HFFc6 (cell line): ENCODE measurements at places on chromosomes 1 and 21. TPM values are rescaled to one million over a fixed set of nuclear protein-coding genes. Genes with fewer than 3 reads are reported as not detected.

The SYCP1 gene
- total RNA-seq = not detected in 3 replicates

DNA sequence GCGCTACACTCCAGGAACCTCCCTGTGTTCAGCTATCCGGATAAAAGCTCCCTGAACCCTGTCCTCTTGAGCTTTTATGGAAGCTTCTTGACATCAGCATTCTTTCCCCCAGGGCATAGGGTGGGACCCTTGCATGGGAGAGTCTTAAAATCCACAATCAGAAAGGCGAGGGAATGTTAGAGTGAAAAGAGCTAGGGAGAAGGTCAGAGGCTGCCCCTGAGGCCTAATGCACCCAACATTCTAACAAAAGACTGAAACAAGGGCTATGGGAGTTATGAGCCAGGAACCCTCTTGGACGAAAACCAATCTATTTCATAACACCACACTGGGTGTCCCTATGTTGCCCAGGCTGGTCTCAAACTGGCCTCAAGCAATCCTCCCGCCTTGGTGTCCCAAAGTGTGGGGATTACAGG, 36.7 kb downstream of the NEK2 start:
- H3K4me1 ChIP-seq = peaks cover 49% of the 10 kb centered on the region
- H3K4me3 ChIP-seq = no peak overlapping the region
- H3K27ac ChIP-seq = no peak overlapping the region
- H3K27me3 ChIP-seq = peaks cover 4% of the 10 kb centered on the region
- DNase-seq = no peak
- H3K36me3 ChIP-seq = no peaks in the 10 kb centered on the region

- no peak overlapping the region for H3K4me3 ChIP-seq
- H3K27me3 ChIP-seq = peaks cover 17% of the 10 kb centered on the region
- peaks cover 6% of the 10 kb centered on the region; the same call in 1 of the 2 replicates for H3K4me1 ChIP-seq
- no peaks in the 10 kb centered on the region for H3K36me3 ChIP-seq
Measured at GRCh38 chr1:38123356-38124135, 77.0 kb upstream of the POU3F1 start.

- no peak for DNase-seq
- H3K4me3 ChIP-seq = no peak overlapping the region
- peaks cover 1% of the 10 kb centered on the region for H3K27me3 ChIP-seq
- H3K36me3 ChIP-seq = peaks cover 11% of the 10 kb centered on the region
- peaks cover 29% of the 10 kb centered on the region for H3K4me1 ChIP-seq
Measured at GRCh38 chr21:43778469-43779335, 2.6 kb upstream of the CSTB start.

- no peaks in the 10 kb centered on the region; the same call in none of the 2 replicates for H3K27me3 ChIP-seq
- DNase-seq = peak; percentile 46
- no peak overlapping the region for H3K27ac ChIP-seq
- H3K4me1 ChIP-seq = peaks cover 27% of the 10 kb centered on the region
Measured at GRCh38 chr1:64161357-64161941, 42.0 kb upstream of the UBE2U start.

DNA sequence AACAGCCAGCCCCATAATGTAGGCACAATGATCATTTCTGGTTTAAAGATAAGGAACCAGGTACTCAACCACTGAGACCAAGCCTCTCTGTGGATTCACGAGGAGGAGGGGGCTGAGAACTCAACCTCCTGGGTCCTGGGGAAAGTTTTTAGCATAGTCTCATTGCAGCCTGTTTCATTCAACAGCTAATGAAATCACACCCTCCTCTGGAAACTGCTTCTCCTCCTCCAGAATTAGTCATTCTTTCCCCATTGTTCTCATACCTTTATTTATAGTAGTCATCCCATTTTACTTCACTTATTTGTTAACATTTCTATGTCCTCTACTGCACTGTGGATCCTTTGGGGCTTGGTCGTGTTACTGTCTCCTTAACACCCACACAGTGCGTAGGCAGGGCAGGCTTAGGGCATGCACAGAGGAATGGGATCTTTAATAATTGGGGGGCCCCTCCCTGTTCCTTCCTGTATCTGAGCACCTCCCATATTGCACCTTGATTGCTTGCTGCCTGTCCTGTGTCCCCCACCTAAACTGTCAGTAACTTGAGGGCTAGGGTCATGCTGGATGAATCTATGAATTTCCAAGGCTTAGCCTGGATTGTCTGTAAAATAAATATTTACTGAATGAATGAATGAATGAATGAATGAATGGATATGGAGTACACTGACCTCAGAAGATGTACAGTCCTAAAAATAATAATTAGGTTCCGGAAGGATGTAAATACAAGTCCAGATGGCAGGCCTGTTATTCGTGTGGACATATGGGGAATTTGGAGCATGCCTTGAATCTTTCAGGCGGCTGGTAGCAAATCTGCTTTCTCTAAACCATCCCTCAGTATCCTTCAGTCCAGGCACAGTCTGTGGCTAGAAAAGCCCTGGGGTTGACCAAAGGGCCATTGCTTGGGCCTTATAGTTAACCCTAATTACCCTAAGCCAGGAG, 153.8 kb upstream of the HMGB4 start:
- no peaks in the 10 kb centered on the region; the same call in 1 of the 2 replicates for H3K36me3 ChIP-seq
- no peak overlapping the region for H3K4me3 ChIP-seq

GRCh38 chr1:215188302-215188950, 105.9 kb downstream of the KCNK2 start:
- H3K4me3 ChIP-seq = no peak overlapping the region
- no peak overlapping the region for H3K27ac ChIP-seq
- H3K36me3 ChIP-seq = peaks cover 38% of the 10 kb centered on the region
- no peak for DNase-seq
- peaks cover 54% of the 10 kb centered on the region for H3K4me1 ChIP-seq

The C1QA gene
- not detected in 3 replicates for total RNA-seq

DNA sequence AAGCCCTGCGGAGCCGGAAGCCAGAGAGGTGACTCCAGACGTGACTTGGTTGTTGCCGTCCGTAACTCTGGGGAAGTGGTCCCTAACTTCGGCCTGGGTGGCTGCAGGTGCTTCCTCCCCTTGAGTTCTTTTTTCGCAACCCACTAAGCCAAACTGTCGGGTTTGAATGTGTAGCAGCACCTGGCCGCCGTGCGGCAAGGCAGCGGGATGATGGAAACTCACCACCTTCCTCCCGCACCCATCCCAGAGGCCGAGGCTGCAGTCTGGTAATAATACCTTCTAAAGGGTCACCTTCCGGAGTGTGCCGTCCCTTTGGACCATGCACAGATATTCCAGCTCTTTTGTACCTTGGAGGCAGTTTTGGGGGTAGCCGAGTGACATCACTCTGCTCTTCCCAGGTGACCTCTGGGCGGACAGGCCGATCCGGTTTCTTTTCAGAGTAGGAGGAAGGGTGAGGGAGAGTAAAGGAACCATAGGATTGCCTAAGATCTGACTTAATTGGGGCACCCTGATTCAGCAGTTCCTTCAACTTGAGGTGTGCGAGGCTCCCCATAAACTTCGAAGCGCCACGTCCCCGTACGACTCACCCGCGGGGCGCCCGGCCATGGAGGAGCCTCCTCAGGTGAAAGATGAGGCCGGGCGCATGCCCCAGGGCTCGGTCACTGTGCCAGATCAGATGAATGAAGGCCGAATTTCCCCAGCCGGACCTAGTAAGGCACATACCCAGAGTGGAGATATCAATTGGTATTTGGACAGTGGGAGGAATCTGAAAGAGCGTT, 1.0 kb downstream of the KCNK1 start:
- H3K4me3 ChIP-seq = no peak overlapping the region
- no peaks in the 10 kb centered on the region for H3K4me1 ChIP-seq
- H3K36me3 ChIP-seq = no peaks in the 10 kb centered on the region
- DNase-seq = no peak
- no peaks in the 10 kb centered on the region; the same call in 1 of the 2 replicates for H3K27me3 ChIP-seq

GRCh38 chr21:32653326-32653901, 41.2 kb upstream of the CFAP298 start:
- H3K27ac ChIP-seq = no peak overlapping the region
- no peak overlapping the region for H3K4me3 ChIP-seq
- H3K4me1 ChIP-seq = no peaks in the 10 kb centered on the region
- peaks cover 11% of the 10 kb centered on the region; the same call in 1 of the 2 replicates for H3K36me3 ChIP-seq
- DNase-seq = no peak

GRCh38 chr1:108742253-108742652, 4.2 kb upstream of the STXBP3 start:
- peaks cover 1% of the 10 kb centered on the region for H3K27me3 ChIP-seq
- H3K4me3 ChIP-seq = no peak overlapping the region
- H3K27ac ChIP-seq = no peak overlapping the region
- DNase-seq = no peak

The ANKRD34A gene
- total RNA-seq = 9.3 to 13.7 TPM (median 11.9 TPM) in 3 replicates

The CFAP126 gene
- total RNA-seq = not detected in 3 replicates

GRCh38 chr1:205593967-205594366, 37.8 kb downstream of the ELK4 start:
- H3K27me3 ChIP-seq = peaks cover 3% of the 10 kb centered on the region
- peaks cover under 1% of the 10 kb centered on the region; the same call in 1 of the 2 replicates for H3K36me3 ChIP-seq
- peaks cover 5% of the 10 kb centered on the region for H3K4me1 ChIP-seq

GRCh38 chr1:245609354-245610150, 454.8 kb downstream of the KIF26B start:
- 0 out of 2 replicates have a peak, but pooled peaks cover 4% of the 10 kb centered on the region for H3K36me3 ChIP-seq
- no peak overlapping the region for H3K4me3 ChIP-seq
- no peak for DNase-seq
- H3K27ac ChIP-seq = no peak overlapping the region
- H3K4me1 ChIP-seq = peaks cover 19% of the 10 kb centered on the region
- peaks cover 2% of the 10 kb centered on the region for H3K27me3 ChIP-seq

The SH2D2A gene
- total RNA-seq = 0.09 to 0.13 TPM in 2 of 3 replicates, not detected in the other

The UBASH3A gene
- total RNA-seq = not detected in 3 replicates

The AMY1C gene
- not detected in 2 replicates for total RNA-seq

DNA sequence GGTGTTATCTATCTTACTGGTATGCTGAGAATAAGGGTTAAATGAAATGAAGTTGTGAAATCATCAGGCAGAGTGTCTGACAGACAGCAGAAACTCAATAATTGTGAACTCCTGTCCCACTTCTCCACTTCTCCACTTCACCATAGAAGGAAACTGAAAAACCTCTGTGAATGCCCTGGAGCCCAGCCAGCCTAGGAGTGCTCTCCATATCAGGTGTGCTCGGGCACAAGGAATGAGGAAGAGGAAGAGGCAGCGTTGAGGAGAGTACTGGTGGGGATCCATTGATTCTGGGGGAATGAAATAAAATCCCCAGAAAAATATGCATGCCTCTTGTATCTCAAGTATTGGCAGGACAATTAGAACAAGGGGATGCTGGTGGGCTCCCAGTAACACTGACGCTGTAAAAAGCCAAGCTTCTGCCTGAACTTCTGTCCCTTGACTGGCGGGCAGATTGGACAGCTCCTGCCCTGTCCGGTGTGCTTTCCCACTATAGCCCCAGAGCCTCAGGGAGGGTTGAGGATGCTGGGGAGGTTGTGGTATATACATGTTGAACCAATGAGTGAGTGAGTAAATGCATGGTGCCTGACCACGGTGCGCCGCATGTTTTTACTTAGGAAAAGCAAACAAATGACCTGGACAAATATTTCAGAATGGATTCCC, 47.7 kb downstream of the NMNAT2 start:
- H3K4me3 ChIP-seq = no peak overlapping the region
- 0 out of 2 replicates have a peak, but pooled peaks cover 5% of the 10 kb centered on the region for H3K4me1 ChIP-seq

- H3K36me3 ChIP-seq = no peaks in the 10 kb centered on the region
- peaks cover 5% of the 10 kb centered on the region for H3K27me3 ChIP-seq
- DNase-seq = no peak
- peaks cover 30% of the 10 kb centered on the region for H3K4me1 ChIP-seq
- H3K27ac ChIP-seq = no peak overlapping the region
Measured at GRCh38 chr1:204307334-204307883, 52.3 kb downstream of the PLEKHA6 start.

DNA sequence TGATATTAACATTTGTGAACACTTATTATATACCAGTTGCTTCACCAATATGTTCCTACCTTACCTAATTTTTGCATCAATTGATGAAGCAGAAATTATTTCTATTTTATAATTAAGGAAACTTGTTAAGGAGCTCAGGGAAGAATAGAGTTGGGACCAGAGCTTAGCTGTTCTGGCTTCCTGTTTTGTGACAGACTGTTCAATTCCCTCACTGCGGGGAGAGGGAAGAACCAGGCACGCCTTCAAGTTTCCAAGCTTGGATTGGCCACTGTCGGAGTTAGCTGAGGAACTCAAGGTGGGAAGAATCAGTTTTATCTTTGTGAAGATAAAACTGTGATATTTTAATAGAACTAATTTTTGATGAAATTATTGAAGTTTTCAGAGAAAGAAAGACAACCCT, 142.3 kb upstream of the LMO4 start:
- H3K4me1 ChIP-seq = no peaks in the 10 kb centered on the region; the same call in 1 of the 2 replicates
- H3K27ac ChIP-seq = no peak overlapping the region
- no peak overlapping the region for H3K4me3 ChIP-seq
- peaks cover 13% of the 10 kb centered on the region for H3K27me3 ChIP-seq

The FOXD2 gene
- 0.16 and 0.31 TPM in 2 replicates for total RNA-seq

- peak; percentile 32 for DNase-seq
- H3K4me1 ChIP-seq = peaks cover 13% of the 10 kb centered on the region
- H3K27me3 ChIP-seq = peaks cover 16% of the 10 kb centered on the region
- peak overlapping the region; percentile 69 for H3K4me3 ChIP-seq
- H3K27ac ChIP-seq = no peak overlapping the region
- H3K36me3 ChIP-seq = no peaks in the 10 kb centered on the region
Measured at GRCh38 chr1:167059045-167059808, 30.9 kb downstream of the GPA33 start.

DNA sequence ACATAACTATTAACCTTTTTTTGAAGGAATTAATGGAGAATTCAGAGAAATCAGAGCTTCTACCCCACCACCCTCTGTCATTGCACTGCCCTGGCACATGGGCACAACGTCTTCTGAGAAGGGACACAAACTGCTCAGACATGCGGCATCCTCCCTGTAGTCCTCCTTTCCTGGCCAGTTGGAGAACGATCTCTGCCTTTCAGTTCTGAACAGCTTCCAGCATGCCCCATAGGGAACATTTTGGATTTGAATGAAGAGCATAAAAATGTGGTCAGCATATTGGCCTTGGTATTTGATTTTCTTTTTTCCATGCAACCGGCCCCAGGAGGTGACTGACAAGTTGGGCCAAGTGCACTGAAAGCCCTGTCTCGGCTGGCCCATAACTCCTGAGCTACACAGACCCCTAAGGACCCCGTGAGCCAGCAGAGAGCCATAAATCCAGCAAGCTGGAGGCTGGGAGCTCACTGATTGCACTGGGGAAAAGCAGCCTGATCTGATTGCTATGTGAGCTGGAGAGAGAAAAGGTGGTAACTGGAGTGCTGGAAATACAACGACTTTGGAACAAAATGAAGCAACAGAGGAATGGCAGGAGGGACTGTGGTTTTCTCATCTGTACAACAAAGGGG, 10.9 kb upstream of the BLACAT1 start:
- H3K4me3 ChIP-seq = no peak overlapping the region
- H3K4me1 ChIP-seq = no peaks in the 10 kb centered on the region
- H3K27ac ChIP-seq = no peak overlapping the region
- DNase-seq = no peak
- H3K36me3 ChIP-seq = no peaks in the 10 kb centered on the region
- peaks cover 33% of the 10 kb centered on the region for H3K27me3 ChIP-seq

DNA sequence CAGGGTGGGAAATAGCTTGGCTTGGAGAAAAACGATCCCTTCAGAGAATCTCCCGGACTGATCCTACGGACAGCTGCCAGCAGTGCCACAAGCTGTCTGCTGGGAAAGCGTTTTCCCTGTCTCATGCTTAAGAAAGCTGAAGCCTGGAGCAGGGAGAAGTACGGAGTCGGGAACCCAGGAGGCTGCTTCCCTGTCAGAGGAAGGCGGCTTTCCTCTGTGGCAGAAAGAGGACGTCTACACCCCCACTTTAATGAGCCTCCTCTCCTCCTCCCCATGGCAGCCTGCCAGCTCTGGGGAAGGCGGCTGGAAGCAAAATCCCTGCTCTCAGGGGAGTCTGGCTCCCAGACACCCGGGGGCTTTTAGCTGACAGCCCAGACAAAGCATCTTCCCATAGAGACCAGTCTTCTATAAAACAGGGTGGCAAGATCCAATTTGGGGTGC, 7.3 kb downstream of the KIF21B start:
- DNase-seq = no peak
- H3K27ac ChIP-seq = no peak overlapping the region
- H3K4me3 ChIP-seq = no peak overlapping the region
- peaks cover 60% of the 10 kb centered on the region for H3K27me3 ChIP-seq
